ENCODE measurements at places on chromosomes 2 and 18. TPM values are rescaled to one million over a fixed set of nuclear protein-coding genes. Genes with fewer than 3 reads are reported as not detected.

GKN1 gene
- not detected for total RNA-seq

CYBRD1 gene
- 1.2 TPM for total RNA-seq

CNRIP1 gene
- not detected for total RNA-seq

DNA sequence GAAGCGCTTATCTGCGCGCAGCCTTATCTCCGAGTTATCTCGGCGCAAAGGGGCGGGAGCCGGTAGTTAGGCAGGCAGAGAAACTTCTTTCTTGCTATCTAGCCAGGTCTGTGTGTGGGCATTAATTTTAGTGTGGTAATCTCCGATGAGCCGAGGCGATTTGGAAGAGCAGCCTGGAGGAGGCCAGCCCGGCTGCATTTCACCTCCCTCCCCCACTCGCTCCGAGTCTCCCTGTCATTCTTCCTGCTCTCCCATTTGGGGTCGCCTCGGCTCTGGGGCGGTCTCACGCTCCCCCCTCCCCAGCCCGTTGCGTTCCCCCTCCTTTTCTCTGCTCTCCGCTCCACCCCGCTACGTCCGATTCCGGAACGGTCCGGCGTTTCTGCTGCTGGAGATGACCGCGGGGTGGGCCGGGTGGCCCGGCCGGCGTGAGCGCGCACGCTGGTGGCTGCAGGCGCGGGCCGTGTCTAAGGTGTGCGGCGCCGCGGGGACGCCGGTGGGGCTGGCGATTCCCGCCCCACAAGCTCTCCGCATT lies 566 bp downstream of the GATA6 start:
- no peak for DNase-seq

DNA sequence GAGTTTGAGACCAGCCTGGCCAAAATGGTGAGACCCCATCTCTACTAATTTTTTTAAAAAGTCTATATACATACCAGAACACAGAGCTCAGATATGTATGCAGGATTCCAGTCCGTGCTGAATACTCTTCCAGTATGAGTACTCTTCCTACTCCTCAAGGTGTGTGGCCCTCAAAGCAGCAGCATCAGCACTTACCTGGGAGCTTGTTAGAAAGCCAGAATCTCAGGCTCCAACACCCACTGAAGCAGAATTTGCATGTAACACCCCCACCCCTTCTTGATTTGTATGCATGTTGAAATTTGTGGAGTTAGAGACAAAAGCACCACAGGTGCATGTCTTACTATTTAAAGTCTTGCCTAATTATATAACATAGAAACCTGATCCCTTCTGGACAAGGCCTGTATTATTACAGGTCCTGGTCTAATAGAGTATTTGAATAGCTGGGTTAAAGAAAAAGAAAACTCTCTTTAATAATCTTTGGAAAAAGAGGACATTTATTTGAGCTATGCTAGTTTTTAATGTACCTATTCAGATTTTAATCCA lies 50.3 kb upstream of the NFE2L2 start:
- DNase-seq: no peak

DNA sequence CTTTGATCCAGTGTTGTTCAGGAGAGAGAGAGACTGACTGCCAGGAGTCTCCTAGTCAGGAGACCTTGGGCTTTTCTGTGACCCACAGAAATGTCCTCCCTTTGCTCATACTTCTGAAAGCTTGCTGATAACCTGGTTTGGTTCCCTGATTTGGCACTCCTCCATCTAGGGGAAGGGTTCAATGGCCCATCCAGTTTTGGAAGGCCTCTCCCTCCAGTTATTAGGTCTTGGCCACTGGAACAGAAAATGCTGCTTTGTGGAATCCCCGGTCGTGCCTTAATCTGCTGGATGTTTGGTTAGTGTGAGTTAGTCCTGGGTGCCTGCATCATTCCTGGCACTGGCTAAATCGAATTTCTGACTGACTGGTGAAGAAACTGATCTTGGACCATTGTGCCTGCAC lies 35.7 kb downstream of the KDM3A start:
- DNase-seq: no peak

DNA sequence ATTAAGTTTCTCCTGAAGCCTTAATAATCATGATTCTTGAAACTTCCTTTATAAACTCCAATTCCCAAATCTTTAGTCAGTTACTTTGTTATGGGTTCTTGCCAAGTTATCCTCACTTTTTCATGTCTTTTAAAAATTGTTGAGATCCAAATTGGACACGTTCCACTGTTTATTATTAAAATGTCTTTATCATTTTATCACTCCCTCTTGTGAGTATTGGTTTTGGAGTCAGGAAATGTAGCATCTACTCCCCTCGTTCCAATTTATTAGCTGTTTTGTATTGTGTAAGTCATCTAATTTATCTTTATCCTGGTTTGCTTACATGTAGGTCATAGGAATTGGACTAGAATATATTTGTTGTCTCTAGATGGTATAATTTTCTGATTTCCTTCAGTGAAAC lies 213.1 kb upstream of the SLC39A10 start:
- no peak for DNase-seq

GRCh38 chr2:45834372-45834771 lies 182.9 kb downstream of the PRKCE start:
- no peak for DNase-seq

- DNase-seq: no peak
Observed at GRCh38 chr2:37907501-37908225, 17.4 kb upstream of the RMDN2 start.

- DNase-seq: no peak
Observed at GRCh38 chr18:48009116-48009745, 78.8 kb upstream of the SMAD2 start.

DNA sequence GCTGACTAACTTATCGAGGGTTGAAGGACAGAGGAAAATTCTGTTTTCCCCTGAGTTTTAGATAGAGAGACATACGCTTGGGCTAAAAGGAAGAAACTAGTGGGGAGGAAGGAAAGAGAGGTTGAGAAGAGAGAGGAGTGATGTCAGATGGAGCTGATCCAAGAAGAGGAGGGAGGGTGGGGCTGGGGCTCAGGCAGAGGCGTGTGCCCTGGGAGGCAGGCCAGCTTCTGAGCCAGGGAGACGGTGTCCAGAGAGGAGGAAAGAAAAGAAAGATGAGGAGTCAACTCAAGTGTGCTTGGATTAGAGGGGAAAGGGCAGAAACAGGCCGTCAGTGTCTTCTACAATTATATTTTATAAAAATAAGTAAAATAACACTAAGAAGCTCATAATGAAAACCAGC lies 56.2 kb downstream of the EMILIN2 start:
- DNase-seq: no peak
